ENCODE measurements at places on chromosomes 11 and 22.

GRCh38 chr11:1504138-1504537, 17.6 kb upstream of the MOB2 start:
- H3K4me1 ChIP-seq: no peaks in the 10 kb centered on the region
- no peak for DNase-seq
- no peaks in the 10 kb centered on the region for H3K27me3 ChIP-seq
- no peaks in the 10 kb centered on the region for H3K36me3 ChIP-seq

DNA sequence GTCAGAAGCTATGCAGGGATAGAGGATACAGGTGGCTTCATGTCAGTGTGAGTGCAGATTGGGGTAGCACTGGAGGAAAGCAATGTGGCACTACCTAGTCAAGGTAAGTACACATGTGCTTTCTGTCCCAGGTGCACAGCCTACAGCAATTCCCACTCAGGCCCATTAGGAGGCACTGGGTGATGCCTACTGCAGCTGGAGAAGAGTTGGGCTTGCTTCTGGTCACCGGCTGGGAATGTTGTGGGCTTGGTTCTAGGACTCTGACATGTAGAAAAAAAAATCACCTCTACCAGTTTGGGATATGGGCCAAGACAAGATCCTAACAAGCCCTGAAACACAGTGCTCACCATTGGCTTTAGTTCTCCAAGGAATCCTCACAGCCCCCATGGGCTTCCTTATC, 69.7 kb downstream of the TENM4 start:
- no peaks in the 10 kb centered on the region for H3K36me3 ChIP-seq
- no peak overlapping the region for H3K4me3 ChIP-seq
- no peak overlapping the region for H3K27ac ChIP-seq
- no peak for DNase-seq
- 0 out of 2 replicates have a peak, but pooled peaks cover 3% of the 10 kb centered on the region for H3K27me3 ChIP-seq

DNA sequence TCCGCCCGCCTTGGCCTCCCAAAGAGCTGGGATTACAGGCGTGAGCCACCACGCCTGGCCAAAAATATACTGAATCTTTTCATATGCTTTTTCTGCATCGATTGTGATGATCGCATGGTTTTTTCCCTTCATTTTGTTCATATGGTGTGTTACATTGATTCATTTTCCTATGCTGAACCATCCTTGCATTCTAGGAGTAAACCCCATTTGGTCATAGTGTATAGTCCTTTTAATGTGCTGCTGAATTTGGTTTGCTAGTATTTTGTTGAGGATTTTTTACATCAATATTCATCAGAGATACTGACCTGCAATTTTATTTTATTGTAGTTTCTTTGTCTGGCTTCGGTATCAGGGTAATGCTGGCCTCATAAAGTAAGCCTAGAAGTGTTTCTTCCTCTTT, 12.2 kb downstream of the WBP2NL start:
- no peaks in the 10 kb centered on the region for H3K36me3 ChIP-seq
- no peak overlapping the region for H3K4me3 ChIP-seq
- no peak for DNase-seq
- no peaks in the 10 kb centered on the region for H3K4me1 ChIP-seq

DNA sequence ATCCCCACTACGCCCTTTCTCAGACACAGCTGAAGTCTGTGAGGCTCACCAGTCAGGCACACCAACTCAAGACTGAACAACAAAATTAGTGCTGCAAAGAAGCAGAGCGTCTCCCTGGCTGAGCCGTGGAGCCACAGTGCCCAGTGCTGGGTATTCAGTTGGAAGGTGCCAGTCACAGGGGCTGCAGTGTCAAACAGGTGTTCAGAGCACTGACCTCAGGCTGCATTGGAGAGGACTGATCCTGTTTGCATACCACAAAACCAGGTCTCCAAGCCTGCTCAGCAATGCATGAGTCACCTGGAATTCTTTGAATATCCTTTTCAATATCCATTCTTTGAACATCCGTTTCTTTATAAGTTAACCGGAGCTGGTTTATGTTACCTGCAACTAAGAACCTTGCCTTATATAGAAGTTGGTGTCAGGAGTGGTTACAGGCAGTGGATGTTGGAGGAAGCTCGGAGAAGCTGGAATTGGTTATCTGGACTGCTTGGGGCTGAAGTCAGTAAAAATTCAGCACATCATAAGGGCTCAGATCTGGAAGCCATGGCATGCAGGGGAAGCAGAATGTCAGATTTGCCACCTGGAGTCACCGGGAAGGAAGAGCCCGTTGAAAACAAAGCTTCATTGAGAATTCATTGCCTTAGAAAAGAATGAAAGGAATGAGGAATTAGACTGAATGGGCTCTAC, 30.3 kb downstream of the PDGFB start:
- no peaks in the 10 kb centered on the region for H3K27me3 ChIP-seq
- H3K4me3 ChIP-seq: no peak overlapping the region
- no peak overlapping the region for H3K27ac ChIP-seq
- H3K36me3 ChIP-seq: no peaks in the 10 kb centered on the region
- DNase-seq: peak; percentile 42

GRCh38 chr11:14336507-14337503, 22.2 kb downstream of the RRAS2 start:
- H3K4me3 ChIP-seq: peak overlapping the region; percentile 54
- H3K36me3 ChIP-seq: no peaks in the 10 kb centered on the region
- H3K4me1 ChIP-seq: peaks cover 62% of the 10 kb centered on the region
- DNase-seq: peak; percentile 97

- H3K4me1 ChIP-seq: no peaks in the 10 kb centered on the region
- no peaks in the 10 kb centered on the region for H3K36me3 ChIP-seq
- H3K27me3 ChIP-seq: peaks cover 3% of the 10 kb centered on the region
- H3K4me3 ChIP-seq: no peak overlapping the region
Measured at GRCh38 chr11:120746836-120747609, 235.5 kb downstream of the GRIK4 start.

- DNase-seq: no peak
- H3K27ac ChIP-seq: no peak overlapping the region
- no peak overlapping the region for H3K4me3 ChIP-seq
- no peaks in the 10 kb centered on the region for H3K27me3 ChIP-seq
Measured at GRCh38 chr11:119468511-119468910, 45.5 kb upstream of the THY1 start.

DNA sequence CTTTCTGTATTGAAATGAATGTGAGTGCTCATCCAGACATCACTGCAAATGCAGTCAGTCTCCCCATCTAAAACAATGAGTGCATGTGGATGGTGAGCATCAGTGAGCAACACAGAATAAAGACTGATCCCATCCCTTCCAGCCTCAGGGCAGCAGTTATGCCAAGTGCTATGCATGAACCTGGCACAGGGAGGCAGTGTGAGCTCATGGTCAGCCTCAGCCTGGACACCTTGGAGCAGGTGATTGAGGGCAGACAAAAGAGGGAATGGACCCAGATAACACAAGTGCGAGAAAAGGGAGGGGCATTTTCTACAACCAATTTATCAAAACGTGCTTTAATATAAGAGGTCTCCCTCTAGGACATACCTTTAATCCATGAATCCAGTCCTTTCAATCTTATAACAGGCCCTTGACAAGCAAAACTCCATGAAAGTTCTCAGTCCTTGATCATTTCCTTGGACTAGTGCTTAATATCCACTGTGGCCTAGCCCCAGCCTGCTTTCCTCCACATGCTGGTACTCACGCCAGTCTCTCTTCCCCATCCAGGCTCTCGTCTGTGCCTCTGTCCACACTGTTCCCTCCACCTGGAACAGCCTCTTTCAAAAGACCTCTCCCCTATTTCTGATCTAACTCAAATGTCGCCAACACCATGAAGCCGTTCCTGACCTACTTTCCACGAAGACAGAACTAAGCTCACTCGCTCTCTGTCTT, 50.5 kb upstream of the LRRC55 start:
- H3K4me3 ChIP-seq: no peak overlapping the region
- no peak overlapping the region for H3K27ac ChIP-seq
- DNase-seq: peak; percentile 55
- H3K4me1 ChIP-seq: no peaks in the 10 kb centered on the region
- H3K27me3 ChIP-seq: peaks cover 51% of the 10 kb centered on the region

DNA sequence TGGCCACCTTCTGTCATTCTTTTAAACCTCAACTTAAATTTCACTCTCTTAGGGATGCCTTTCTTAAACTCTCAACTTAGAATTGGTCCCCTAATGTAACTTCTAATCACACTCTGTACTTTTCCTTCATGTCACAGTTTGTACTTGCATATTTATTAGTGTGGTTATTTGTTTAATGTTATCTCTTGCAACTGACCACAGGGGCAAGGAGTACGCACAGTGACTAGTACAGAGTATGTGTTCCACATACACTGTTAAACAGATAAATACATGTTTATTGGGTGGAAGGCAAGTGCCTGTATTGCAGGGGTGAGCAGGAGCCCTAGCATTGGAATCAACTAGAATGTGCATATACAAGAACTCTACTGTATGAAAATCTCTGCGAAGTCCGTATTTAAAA, 554.0 kb downstream of the INSC start:
- H3K4me3 ChIP-seq: no peak overlapping the region
- no peaks in the 10 kb centered on the region for H3K27me3 ChIP-seq
- no peaks in the 10 kb centered on the region for H3K4me1 ChIP-seq
- no peaks in the 10 kb centered on the region for H3K36me3 ChIP-seq

GRCh38 chr11:132395434-132395833, 1025.0 kb downstream of the NTM start:
- DNase-seq: no peak
- H3K4me3 ChIP-seq: no peak overlapping the region
- H3K27me3 ChIP-seq: peaks cover 17% of the 10 kb centered on the region
- no peak overlapping the region for H3K27ac ChIP-seq
- H3K4me1 ChIP-seq: no peaks in the 10 kb centered on the region
- H3K36me3 ChIP-seq: no peaks in the 10 kb centered on the region

- no peak for DNase-seq
- no peak overlapping the region for H3K27ac ChIP-seq
- H3K4me1 ChIP-seq: no peaks in the 10 kb centered on the region
- H3K36me3 ChIP-seq: no peaks in the 10 kb centered on the region
Measured at GRCh38 chr22:26837784-26838470, 180.5 kb downstream of the MIAT start.

DNA sequence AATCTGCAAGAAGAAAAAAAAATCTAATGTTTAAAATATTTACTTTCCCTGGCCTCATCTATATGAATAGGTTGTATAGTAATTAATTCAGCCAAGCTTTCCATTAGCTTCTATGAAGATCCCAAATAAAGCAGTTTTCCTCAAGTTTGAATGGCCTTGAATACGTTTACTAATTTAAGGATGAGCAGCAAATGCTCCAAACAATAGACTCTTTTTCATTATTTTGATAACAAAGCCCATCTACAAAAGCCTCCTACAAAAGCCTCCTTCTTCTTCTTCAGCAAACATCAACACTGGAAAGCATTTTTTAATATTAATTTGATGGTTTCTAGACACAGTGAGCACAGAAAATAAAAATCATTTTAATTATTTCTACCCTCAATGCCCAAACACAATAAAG, 1130.3 kb upstream of the CNTN5 start:
- DNase-seq: no peak
- H3K27ac ChIP-seq: no peak overlapping the region
- no peaks in the 10 kb centered on the region for H3K36me3 ChIP-seq
- no peaks in the 10 kb centered on the region for H3K27me3 ChIP-seq

DNA sequence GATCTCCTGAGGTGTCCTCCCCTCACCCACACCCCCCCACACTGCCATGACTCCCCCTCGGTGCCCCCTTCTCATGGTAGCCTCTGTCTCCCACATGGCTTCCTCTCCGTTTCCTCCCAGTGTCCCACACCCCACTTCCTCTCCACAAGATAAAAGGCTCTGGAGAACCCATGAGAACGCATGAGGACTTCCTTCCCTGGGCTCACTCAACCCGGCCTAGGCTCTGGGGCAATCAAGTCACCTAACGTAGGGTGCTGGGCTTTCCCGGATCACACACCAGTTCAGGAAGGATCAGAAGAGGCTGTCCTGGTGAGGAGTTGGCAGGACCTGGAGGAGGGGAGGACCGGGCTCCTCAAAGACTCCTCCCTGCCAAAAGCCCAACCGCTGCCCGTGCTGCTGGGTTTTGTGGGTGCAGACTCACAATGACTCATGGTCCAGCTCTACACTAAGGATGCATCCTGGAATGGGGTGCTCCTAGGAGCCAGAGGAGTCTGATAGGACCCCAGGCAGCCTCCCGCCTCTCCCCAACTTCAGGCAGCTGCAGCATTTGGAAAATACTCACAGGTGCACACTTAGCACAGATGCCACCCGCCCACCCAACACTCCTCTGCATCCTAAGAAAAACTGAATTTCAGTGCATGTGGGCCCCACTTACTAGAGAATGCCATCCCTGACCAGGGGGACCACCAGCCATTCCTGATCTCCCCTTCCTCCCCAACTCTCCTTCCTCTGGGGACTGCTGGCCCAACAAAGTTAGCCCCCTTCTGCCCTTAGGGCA, 21.0 kb downstream of the SLC22A12 start:
- no peaks in the 10 kb centered on the region for H3K4me1 ChIP-seq
- H3K27ac ChIP-seq: no peak overlapping the region
- H3K4me3 ChIP-seq: no peak overlapping the region

DNA sequence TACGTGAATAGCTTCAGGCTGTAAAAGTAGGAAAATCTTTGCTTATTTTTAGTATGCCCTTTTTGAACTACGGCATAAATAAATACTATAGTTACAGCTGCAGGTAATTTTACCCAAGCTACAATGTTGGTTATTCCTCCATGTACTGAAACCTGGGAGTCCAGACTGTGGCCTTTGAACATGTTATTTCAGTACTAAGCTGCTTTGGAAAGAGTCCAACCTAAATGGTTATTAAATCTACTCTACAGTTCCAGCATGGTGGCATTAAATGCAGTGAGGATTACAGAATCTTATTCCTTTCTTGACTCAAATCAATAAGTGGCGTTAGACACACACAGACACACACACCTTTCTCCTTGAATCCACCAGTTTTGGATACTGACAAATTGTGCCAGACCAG, 165.1 kb downstream of the MSANTD4 start:
- no peaks in the 10 kb centered on the region for H3K36me3 ChIP-seq
- H3K4me1 ChIP-seq: no peaks in the 10 kb centered on the region
- H3K27ac ChIP-seq: no peak overlapping the region
- H3K4me3 ChIP-seq: no peak overlapping the region

- H3K27ac ChIP-seq: no peak overlapping the region
- DNase-seq: no peak
- no peaks in the 10 kb centered on the region for H3K36me3 ChIP-seq
- H3K4me1 ChIP-seq: no peaks in the 10 kb centered on the region
- no peaks in the 10 kb centered on the region for H3K27me3 ChIP-seq
- H3K4me3 ChIP-seq: no peak overlapping the region
Measured at GRCh38 chr22:17941471-17942406, 82.6 kb downstream of the MICAL3 start.

Data from GM23248 (cell line).